ENCODE measurements at places on chromosomes 2 and 18.

DNA sequence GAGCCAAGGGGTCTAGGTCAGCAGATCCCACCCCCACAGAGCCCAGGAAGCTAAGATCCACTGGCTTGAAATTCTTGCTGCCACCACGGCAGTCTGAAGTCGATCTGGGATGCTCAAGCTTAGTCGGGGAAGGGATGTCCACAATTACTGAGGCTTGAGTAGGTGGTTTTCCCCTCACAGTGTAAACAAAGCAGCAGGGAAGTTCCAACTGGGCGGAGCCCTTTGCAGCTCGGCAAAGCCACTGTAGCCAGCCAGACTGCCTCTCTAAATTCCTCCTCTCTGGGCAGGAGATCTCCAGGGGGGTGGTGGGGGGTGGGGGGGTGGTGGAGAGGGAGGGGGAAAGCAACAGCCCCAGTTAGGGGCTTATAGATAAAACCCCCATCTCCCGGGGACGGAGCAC is 419.5 kb downstream of the NUP35 start:
- H3K4me3 ChIP-seq: no peak overlapping the region
- H3K27ac ChIP-seq: no peak overlapping the region
- H3K27me3 ChIP-seq: no peaks in the 10 kb centered on the region
- no peak for DNase-seq
- H3K4me1 ChIP-seq: no peaks in the 10 kb centered on the region

DNA sequence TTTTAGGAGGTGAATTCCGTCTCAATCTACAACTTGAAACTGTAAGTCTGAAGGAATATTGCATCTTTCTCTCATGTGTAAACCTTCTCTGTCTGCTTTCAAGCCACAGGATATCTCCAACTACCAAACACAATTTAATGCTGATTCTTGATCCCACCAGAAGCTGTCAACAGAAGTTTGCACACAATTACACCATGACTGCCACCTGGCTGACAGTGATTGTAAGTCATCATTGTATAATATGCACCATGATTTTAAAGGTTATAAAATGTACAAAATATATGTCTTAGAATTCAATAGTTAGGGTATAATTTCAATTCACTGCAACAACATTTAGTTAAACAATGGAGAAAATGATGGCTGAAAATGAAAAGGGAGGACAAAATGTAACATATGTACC is 18.4 kb downstream of the PREPL start:
- no peaks in the 10 kb centered on the region for H3K27me3 ChIP-seq
- H3K27ac ChIP-seq: no peak overlapping the region
- peaks cover 22% of the 10 kb centered on the region for H3K36me3 ChIP-seq
- no peak for DNase-seq

DNA sequence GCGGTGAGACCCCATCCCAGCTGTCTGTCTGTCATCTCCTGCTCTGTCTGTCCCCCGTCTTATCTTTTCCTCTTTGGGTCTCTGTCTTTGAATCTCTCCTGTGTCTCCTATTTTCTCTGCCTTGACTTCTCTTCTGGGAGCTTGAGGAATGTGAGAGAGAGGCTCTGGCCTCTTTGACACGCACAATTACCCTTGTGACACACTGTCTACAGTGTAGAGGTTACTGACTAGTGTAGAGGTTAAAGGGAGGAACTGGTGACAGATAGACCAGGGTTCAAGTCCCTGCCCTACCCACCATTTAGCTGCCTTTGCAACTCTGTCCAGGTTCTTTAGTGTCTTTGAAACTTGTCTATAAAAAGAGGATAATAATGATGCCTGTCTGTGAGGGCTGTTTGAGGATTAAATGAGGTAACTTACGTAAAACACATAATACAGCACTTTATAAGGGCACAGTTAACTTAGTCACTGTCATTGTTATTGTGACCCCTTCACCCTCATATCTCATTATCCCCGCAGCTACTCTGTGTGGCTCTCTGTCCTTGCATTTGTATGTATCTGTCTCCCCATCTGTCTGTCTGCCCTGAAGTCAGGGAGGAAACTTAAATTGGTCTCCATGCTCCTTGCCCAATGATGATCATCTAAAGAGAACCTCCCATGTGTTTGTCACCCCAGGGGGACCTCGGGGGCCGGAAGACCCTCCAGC is 19.9 kb downstream of the SEMA4F start:
- H3K36me3 ChIP-seq: peaks cover 2% of the 10 kb centered on the region
- no peaks in the 10 kb centered on the region for H3K27me3 ChIP-seq
- no peak for DNase-seq
- no peak overlapping the region for H3K4me3 ChIP-seq
- no peaks in the 10 kb centered on the region for H3K4me1 ChIP-seq

DNA sequence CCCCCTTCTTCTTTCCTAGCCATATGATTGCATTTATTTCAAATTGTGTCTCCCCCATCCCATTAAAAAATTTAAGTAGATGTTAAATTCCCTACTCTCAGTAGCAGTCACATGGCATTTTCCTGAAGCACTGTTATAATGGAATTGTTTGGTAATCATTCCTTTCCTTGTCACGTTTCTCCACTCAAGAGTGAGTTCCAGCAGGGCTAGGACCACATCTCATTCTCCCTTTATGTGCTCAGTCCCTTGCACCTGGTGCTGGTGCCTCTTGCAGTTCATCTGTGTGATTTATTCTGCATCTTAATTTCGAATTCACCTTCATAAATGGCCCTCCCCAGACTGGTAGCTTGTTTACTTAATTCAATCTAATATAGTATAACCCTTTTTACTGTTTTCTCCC is 70.3 kb upstream of the NOSTRIN start:
- no peak for DNase-seq
- peaks cover 7% of the 10 kb centered on the region for H3K4me1 ChIP-seq
- no peak overlapping the region for H3K4me3 ChIP-seq
- H3K27me3 ChIP-seq: no peaks in the 10 kb centered on the region
- peaks cover 20% of the 10 kb centered on the region for H3K36me3 ChIP-seq

GRCh38 chr2:240762249-240762648 is 57.8 kb downstream of the KIF1A start:
- H3K27me3 ChIP-seq: no peaks in the 10 kb centered on the region
- no peaks in the 10 kb centered on the region for H3K36me3 ChIP-seq
- peaks cover 3% of the 10 kb centered on the region for H3K4me1 ChIP-seq
- no peak for DNase-seq
- no peak overlapping the region for H3K4me3 ChIP-seq
- no peak overlapping the region for H3K27ac ChIP-seq

DNA sequence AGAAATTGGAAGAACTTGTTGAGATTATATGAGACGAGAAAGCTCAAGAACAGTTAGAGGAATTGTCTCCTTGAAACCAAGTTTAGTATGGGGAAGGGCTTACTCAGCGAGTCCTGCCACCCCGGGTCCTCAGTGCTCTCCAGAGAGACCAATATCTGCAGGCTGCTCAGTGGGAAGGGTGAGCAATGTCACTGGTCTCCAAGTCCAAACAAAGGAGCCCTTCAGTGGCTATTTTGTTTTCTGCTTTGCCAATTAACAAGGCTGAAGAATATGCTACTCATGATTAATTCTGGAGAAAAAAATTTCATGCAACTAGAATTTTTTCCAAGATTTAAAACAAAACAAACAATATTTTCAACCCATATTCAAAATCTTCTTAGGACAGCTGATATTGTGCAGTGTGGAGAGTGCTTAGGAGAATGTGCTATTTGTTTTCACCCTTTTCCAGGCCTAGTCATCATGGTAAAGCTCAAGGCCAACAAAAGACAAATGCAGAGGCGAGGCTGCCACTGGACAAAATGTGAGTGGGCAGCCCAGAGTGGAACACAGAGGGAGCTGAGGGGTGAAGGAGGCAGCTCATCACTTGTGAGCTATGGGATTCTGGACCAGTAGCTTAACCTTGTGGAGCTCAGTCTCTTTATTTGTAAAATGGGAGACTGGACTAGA is 83.8 kb upstream of the TMEM17 start:
- no peak for DNase-seq
- H3K4me3 ChIP-seq: no peak overlapping the region
- no peak overlapping the region for H3K27ac ChIP-seq
- peaks cover 6% of the 10 kb centered on the region for H3K27me3 ChIP-seq
- no peaks in the 10 kb centered on the region for H3K36me3 ChIP-seq
- no peaks in the 10 kb centered on the region for H3K4me1 ChIP-seq
